Articular chondrocyte of knee joint (primary cell): ENCODE measurements at places on chromosomes 1 and 21. TPM values are rescaled to one million over a fixed set of nuclear protein-coding genes. Genes with fewer than 3 reads are reported as not detected.

SLC2A5 gene
- total RNA-seq, result 0.22 and 0.91 TPM in 2 replicates

UBE2Q1 gene
- total RNA-seq, result 29.0 and 29.3 TPM in 2 replicates

PEAR1 gene
- total RNA-seq, result 4.2 and 5.5 TPM in 2 replicates

SLC25A34 gene
- 0.52 and 0.65 TPM in 2 replicates for total RNA-seq

BTBD8 gene
- 6.3 and 8.8 TPM in 2 replicates for total RNA-seq

LRRC8D gene
- 24.8 and 26.8 TPM in 2 replicates for total RNA-seq
